Stimulated activated CD8-positive, alpha-beta memory T cell treated with anti-CD3 and anti-CD28 coated beads, Interleukin-15, amount 100 ng/mL, for 24 hours (primary cell): ENCODE measurements at places on chromosomes 2 and 18.

DNA sequence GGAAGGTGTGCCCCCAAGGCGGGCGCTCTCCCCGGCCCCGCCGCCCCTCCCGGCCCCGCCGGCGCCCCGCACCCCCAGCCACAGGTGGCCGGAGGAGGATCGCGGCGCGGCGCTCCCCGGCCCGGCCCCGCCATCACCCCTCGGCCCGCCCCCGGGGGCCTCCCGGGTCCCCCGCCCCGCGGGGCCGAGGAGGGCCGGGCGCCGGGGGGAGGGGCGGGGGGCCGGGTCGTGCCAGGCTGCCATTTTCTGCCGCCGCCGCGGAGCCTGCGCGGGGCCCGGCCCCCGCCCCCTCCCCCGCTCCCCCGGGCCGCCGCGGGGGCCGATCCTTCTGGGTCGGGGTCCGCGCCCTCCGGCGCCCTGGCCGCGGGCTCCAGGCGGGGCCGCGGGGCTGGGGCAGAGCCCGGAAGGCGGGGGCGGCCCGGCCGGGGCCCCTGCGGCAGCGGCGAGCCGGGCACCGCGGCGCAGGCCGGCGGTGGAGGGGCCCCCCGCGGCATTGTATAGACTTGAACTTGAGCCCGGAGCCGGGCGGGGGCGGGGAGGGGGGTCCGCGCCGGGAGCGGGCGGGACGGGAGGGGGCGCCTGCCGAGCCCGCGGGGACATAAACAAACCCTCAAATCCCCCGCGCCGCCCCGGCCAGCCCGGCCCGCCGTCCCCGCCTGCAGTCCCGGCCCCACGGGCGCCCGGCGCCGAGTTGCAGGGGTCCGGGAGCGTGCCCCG lies 556 bp downstream of the DNMT3A start:
- DNase-seq: no peak

DNA sequence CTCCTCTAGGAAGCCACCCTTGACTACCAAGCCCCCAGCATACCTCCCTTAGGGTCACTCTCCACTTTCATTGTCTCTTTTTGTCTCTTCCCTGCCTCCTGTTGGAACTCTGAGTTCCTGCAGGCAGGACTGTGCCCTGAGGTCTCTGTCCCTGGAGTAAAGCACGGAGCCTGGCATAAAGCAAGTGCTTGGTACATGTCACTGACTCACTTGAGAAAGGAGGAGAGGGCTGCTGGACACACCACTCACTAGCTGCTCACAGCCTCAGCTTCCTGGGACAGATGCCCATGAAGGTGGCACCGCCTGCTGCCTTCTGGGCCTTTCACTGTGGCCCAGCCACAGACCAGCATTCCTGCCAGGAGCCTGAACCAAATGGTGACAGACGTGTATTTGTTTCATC lies 64.4 kb downstream of the RPIA start:
- no peak for DNase-seq

DNA sequence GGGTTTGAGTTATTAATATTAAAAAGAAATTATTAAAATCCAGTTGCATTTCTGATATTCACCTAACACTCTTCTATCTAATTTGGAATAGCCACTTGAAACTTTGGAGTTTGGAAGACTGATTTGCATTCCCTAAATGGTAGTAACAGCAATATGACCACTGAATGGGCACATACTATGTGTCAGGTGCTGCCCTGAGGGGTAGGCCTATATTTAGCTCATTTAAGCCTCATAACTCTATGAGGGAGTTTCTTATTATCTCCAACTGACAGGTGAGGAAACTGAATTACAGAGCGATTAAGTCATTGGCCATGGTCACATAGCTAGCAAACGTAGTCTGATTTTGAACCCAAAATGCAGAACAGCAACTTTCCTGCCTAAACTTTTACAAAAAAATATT lies 77.3 kb downstream of the VWA3B start:
- no peak for DNase-seq

DNA sequence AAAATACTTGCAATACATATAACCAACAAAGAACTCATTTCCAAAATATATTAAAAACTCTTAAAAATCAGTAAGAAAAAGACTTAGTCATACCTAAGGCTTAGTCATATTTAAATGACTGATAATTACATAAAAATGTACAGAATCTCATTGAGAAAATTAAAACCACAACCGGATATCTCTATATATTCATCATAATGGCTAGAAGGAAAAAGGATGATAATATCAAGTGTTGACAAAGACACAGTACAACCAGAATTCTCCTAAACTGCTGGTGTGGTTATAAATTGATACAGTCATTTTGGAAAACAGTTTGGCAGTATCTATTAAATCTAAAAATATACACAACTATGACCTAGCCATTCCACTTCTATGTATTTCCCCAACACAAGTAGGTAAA lies 27.1 kb upstream of the IHH start:
- DNase-seq: no peak

- DNase-seq: no peak
Measured at GRCh38 chr2:64348386-64349130, 105.4 kb upstream of the LGALSL start.

DNA sequence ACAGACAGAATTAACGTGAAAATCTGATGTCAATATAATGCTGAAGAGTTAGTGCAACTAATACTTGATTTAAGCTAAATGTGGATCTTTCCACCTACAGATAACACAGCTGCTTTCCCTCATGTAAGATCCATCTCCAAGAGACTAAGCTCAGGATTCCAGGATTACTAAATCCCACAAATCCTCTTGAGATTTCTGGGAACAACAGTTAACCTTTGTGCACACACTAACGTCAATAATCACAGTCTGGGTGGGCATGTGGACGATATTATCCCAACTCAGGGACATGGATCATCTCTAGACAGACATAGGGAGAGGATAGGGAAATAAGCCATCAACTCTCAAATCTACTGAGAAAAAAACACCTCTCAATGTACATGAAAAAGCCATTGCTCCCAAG lies 432.6 kb downstream of the SATB2 start:
- DNase-seq: no peak

GRCh38 chr18:70188113-70188512 lies 17.4 kb downstream of the RTTN start:
- no peak for DNase-seq
